Mononuclear cell (primary cell): ENCODE measurements at places on chromosomes 7 and 10. TPM values are rescaled to one million over a fixed set of nuclear protein-coding genes. Genes with fewer than 3 reads are reported as not detected.

RSPH10B2 gene
- total RNA-seq, result 0.21 TPM

BICC1 gene
- 0.21 TPM for total RNA-seq

RHBDD2 gene
- 65.3 TPM for total RNA-seq

TIMM23 gene
- total RNA-seq, result 39.8 TPM

HOXA4 gene
- not detected for total RNA-seq

AHCYL2 gene
- total RNA-seq, result 6.5 TPM

JAKMIP3 gene
- total RNA-seq, result 0.21 TPM

SFTPD gene
- total RNA-seq, result not detected

TMEM225B gene
- total RNA-seq, result 1.4 TPM

UCN3 gene
- not detected for total RNA-seq

PTTG1IP2 gene
- not detected for total RNA-seq

MALRD1 gene
- not detected for total RNA-seq

ARL4A gene
- 129 TPM for total RNA-seq

DMBT1 gene
- total RNA-seq, result not detected

ASB10 gene
- total RNA-seq, result not detected

GBX1 gene
- total RNA-seq, result not detected

CAMK1D gene
- total RNA-seq, result 11.0 TPM

CPXM2 gene
- total RNA-seq, result not detected

CLDN3 gene
- not detected for total RNA-seq

NEBL gene
- 0.10 TPM for total RNA-seq

C7orf57 gene
- not detected for total RNA-seq

FOXI2 gene
- not detected for total RNA-seq

GRB10 gene
- 3.7 TPM for total RNA-seq

ZNF25 gene
- total RNA-seq, result 7.9 TPM

NPC1L1 gene
- not detected for total RNA-seq

FXYD4 gene
- not detected for total RNA-seq

COMMD3 gene
- total RNA-seq, result 21.5 TPM

CPA2 gene
- total RNA-seq, result not detected

YKT6 gene
- total RNA-seq, result 39.0 TPM

ADARB2 gene
- under 0.01 TPM for total RNA-seq

FAM131B gene
- 0.84 TPM for total RNA-seq

SCRN1 gene
- total RNA-seq, result 5.1 TPM

NUPR2 gene
- total RNA-seq, result not detected

ABCC2 gene
- 2.2 TPM for total RNA-seq

TLX1 gene
- not detected for total RNA-seq

TAS2R41 gene
- 2.0 TPM for total RNA-seq

LRRC4 gene
- 1.3 TPM for total RNA-seq

ARMC3 gene
- 2.1 TPM for total RNA-seq
